Activated CD4-positive, alpha-beta T cell treated with anti-CD3 and anti-CD28 coated beads, Interleukin-2, amount 50 U/mL, for 48 hours (primary cell): ENCODE measurements at places on chromosomes 7 and 10.

GRCh38 chr7:97846945-97847344 is 25.3 kb downstream of the ASNS start:
- DNase-seq = no peak

- DNase-seq = peak; percentile 47
Measured at GRCh38 chr10:22681783-22682183, 32.6 kb downstream of the PIP4K2A start.

GRCh38 chr7:42065942-42066341 is 171.1 kb downstream of the GLI3 start:
- DNase-seq = no peak

DNA sequence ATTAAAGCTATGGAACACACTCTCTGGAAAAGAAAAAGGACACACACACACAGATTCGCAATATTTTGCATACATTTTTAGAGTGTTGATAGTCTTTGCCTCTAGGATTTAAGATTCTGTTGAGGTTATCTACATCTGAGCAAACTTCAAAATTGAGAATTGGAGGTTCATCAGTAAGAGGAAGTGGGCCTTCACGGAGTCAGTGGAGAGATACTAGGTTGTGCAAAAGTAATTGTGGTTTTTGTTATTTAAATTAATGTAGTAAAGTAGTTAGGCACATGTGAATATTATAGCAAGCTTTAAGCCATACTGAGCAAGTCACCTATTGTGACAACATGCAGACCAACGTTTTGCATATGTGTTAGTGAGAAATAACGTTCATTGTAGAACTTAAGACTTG is 19.8 kb upstream of the NXPH1 start:
- DNase-seq = no peak

DNA sequence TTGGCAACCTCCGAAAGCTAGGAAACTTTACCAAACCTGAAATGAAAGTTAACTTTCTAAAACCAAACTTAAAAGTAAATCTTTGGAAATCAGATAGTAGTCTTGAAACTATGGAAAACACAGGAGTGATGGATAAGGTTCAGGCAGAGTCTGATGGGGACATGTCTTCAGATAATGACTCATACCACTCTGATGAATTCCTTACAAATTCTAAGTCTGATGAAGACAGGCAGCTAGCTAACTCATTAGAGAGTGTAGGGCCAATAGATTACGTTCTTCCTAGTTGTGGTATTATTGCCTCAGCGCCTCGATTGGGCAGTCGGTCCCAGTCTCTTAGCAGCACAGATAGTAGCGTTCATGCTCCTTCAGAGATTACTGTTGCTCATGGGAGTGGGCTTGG is 45.9 kb downstream of the MCMBP start:
- no peak for DNase-seq

DNA sequence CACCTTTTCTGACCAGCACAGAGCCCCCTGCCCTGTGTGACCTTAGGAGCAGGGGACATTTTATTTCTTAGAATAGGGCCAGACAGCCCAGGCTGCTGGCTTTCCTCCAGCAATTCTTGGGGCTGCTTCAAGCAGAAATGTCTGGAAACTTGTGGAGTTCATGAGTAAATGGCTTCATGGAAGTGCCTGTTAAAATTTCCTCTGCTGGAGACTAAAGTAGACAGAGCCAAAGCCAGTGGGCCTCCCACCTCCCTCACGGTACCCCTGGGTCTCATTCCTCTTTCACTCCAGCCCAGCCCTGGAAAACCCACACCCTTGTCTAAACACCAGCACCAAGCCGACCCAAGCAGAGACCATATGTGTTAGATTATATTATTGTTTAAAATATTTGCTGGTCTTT is 505.5 kb upstream of the ZMIZ1 start:
- no peak for DNase-seq

- DNase-seq = no peak
Measured at GRCh38 chr7:7178906-7179305, 3.4 kb upstream of the C1GALT1 start.

- DNase-seq = no peak
Measured at GRCh38 chr10:110426294-110427181, 71.2 kb upstream of the DUSP5 start.

DNA sequence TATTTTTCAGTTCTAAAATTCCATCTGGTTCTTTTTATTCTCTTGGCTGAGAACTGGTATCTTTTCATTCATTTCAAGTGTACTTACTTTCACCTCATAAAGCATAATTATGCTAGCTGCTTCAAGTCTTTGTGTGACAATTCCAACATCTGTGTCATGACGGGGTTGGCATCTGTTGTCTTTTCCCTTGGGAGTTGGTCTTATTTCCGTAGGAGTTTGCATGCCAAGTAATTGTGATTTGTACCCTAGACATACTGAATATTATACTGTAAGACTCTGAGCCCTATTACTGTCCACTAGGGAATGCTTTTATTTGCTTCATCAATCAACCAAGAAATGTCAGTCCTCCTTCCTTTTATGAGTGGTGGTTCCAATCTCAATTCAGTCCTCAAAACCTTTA is 24.6 kb upstream of the HUS1 start:
- DNase-seq = no peak

GRCh38 chr10:58531084-58531695 is 18.5 kb downstream of the BICC1 start:
- DNase-seq = peak; percentile 55

DNA sequence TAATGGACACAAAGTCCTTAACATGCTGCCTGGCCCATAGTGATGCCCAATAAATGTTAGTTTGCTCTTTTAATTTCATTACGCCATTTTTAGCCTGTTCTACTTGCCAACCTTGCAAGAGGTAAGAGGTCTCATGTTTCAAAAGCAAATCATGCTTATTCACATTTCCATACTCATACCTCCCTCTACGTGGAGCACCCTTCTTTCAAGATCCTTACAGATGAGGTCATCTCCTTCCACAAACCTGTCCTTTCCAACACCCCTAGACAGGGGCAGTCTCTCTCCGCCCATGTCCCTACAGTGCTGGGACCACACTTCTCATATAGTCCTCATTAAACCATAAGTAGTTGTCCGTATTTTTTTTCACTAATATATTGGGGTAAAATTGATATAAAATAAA is 271.3 kb downstream of the FGFR2 start:
- DNase-seq = no peak

DNA sequence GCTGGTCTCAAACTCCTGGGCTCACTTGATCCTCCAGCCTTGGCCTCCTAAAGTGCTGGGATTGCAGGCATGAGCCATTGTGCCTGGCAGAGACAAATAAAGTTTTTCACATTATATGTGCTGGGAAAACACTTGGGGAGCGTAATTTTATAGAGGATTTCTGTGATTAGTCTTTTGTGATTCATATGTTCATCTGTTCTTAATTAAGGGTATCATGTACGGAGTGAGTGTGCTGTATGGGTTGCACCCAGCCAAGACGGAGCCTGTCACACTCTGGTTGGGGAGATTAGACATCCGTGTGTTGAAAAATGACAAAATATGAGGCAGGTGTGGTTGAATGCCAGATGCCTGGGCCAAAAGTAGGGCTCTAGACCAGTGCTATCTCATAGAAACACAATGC is 10.3 kb downstream of the ADRB1 start:
- DNase-seq = no peak

DNA sequence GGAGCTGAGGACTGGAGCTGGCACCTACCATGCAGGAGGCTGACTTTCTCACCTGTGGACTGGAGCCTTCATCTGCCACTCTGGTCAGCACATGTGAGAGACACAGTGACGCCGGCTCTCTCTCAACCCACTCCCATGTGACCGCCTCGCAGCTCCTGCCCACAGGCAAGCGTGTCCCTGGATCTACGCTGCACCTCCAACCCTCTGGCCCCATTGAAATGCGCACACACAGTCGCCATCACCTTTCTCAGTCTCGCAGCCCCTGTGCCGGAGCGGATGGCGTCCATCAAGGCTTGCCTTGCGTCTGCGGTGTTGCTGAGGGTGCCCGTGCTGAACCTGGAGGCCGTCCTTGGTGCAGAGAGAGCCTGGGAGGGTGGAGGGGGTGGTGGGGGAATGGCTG is 242.2 kb upstream of the GRB10 start:
- DNase-seq = no peak

- DNase-seq = no peak
Measured at GRCh38 chr10:27451054-27451453, 53.0 kb upstream of the RAB18 start.

DNA sequence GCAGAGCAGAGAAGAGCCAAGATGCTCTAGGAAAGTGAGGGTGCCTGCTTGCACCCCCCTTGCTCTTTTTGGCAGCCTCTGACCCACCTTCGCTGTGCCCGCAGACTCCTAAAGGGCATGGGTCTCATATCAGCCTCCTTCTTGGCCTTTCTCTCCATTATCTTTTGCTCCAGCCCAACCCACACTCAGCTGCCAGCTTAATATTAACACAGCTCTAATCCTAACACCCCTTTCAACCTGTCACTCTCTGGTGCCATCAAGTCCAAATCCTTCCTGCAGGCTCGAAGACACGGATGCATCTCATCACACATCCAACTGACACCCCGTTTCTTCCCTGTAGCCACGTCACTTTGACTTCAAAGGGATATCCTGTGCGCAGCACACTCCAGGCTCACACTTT is 171.6 kb upstream of the AUTS2 start:
- no peak for DNase-seq

DNA sequence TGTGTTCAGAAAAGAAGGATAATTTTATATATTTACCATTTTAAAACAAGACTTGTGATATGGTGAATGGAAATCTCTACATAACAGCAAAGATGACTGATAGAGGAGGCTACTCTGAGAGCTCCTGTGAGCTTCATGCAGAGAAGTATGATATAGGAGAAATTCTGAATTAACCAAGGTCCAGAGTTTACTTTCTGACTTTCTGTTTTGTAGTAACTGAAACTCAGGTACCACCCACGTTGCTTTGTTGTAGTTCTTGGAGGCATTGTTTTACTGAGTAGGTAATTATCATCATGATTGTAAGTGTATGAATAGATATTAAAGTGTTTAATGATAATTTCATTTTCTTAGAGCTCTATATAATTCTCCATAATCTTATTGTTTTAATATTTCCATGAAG is 18.0 kb upstream of the SFR1 start:
- DNase-seq = no peak

DNA sequence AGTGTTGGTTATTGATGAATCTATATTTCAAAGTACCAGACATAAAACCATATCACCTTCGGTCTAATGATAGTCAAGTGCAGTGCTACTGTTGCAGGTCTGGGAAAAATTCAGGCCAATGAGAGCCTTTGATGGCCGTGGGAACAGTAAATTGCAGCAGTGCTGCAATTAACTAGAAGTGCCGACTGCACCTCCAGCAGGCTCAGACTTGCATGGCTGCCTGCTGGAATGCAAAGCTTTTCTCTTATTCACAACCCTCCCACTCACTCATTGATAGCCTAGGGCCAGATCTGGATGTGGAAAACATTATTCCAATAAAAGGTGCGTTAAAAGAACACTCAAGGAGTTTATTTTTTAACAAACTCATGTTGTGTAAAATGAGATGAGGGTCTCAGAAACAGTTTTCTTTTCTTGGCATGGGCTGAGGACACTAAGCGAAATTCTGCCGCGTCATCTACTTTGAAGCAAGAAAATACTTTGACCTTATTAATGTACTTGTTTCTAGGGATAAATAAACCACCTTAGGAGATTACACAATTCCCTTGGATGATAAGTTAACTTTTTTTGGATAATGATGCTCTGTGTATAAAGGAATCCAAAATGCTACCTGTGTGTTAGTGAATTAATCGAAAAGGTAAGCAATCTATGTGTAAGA is 17.1 kb downstream of the PLXDC2 start:
- DNase-seq = no peak

DNA sequence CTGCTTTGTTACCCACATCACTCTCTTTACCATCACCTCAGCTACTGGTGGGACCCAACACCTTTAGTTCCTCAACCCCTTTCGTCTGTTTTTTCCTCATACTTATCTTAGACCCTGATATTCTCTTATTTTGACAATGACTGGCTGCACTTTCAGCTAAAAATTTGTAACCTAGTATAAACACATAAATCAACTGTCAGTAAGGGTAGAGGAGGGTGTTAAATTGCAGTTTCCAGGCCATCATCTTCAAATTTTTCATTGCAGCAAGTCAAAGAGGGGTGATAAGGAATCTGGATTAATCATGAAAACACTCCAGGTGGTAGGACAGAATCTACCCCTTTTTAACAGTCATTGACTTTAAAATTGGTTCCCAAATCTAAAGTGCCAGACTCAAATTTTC is 27.9 kb downstream of the SEMA3D start:
- DNase-seq = no peak

- no peak for DNase-seq
Measured at GRCh38 chr7:133723044-133723443, 404.1 kb upstream of the LRGUK start.

DNA sequence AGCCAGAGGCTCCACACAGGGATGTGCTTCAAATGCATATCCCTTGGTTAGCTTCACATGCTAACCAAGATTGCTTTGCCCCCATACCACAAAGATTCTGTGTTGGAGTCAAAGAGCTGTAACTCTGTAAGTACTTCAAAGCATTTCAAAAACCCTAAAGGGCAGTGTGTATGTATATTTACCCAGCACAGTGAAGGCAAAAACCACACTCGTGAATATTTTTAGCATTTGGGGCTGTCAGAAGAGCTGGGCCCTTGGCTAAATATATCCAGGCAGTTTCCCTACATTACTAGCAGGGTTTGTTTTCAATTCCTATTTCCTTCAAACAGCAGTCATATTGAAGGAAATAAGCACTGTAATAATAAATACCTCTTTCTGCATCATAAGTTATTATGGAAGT is 84.2 kb upstream of the STEAP1B start:
- DNase-seq = no peak
